ENCODE measurements at places on chromosomes 7 and 10.

GRCh38 chr10:15863733-15864132 is 3.4 kb upstream of the MINDY3 start:
- DNase-seq, result no peak

DNA sequence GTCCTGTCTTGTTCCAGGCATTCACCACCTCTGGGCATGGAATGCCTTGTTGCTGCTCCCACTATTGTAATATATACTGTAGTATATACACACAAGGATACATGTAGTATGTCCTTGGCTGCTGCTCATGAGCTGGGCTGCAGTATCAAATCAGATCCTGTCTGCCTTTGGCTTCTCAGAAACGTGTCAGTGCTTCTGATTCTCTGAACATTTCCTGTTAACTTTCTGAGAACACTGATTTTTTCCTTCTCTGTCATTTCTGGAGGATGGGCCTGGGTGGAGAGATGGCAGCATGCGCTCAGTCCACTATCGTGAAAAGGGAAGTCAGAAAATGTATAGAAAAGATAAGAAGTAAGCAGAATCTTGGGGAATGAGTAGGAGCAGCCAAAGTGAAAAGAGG is 12.2 kb downstream of the SFTPA2 start:
- no peak for DNase-seq

- no peak for DNase-seq
These were observed 128.0 kb downstream of the SEMA3C start for GRCh38 chr7:80790877-80791276.

DNA sequence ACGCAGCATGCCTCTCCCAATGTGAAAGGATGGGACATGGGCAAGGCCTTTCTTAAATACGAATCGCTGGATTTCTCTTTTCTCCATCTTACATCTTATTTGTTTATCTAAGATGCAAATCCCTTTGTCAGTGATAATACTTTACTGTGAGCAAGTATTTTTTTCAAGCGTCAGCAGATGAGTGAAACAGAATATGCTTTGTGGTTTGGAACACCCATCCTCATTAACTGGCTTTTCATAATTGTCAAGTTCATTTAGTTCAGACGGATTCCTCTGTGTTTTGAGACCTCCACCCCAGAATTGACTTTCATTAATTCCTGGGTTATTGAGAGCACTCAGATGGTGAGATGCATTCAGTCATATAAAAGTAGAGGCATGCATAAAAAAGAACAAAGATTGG is 149.8 kb downstream of the NSUN6 start:
- no peak for DNase-seq

DNA sequence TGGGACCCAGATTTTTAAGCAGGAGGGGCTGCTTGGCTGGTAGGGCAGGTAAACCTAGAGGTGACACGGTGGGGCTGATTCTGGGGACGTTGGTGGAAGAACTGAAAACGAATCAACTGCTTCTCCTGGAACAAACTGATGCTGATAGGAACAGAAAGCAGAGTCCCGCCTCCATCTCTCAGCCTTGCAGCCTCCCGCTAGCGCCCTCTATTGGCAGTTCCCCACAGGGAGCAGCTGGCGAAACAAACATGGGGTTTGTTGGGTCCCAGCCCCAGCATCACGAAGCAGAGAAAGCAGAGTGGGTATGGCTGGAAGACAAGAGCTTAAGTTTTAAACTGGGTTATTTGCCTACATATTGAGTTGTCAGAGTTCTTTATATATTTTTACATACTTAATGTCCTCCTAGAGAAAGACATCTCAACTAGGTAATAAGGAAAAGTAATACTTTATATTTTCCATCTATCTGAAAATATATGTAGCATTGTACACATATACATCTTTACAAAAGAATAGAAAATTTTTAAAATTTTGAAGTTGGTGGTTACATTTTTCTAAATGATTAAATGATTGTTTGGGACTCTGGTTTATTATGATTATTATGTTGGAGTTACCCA is 42.3 kb upstream of the FOXI2 start:
- DNase-seq, result peak; percentile 11

DNA sequence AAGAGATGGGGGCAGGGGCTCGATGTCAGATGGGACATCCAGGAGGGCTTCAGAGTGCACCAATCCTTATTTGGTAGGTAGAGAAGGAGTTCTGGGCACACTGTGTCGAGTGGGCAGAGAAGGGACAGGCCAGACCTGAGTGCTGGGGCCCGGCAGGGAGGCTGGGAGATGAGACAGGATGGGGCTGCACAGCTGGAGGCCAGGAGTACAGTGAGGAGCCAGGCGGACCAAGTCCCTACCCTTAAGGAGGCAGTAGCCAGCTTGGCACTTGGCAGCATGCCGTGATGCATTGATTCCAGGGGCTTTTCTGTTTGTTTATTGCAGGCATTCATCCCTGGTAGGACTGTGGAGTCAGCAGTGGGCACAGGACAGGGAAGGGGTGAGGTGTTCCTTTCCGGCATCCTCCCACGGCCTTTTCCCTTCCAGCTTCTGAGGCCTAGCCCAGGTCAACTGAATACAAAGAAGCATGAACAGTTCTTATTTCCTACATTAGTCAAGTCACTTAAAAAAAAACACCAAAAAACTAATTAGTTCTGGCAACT is 168.8 kb upstream of the CDCA7L start:
- DNase-seq, result no peak

DNA sequence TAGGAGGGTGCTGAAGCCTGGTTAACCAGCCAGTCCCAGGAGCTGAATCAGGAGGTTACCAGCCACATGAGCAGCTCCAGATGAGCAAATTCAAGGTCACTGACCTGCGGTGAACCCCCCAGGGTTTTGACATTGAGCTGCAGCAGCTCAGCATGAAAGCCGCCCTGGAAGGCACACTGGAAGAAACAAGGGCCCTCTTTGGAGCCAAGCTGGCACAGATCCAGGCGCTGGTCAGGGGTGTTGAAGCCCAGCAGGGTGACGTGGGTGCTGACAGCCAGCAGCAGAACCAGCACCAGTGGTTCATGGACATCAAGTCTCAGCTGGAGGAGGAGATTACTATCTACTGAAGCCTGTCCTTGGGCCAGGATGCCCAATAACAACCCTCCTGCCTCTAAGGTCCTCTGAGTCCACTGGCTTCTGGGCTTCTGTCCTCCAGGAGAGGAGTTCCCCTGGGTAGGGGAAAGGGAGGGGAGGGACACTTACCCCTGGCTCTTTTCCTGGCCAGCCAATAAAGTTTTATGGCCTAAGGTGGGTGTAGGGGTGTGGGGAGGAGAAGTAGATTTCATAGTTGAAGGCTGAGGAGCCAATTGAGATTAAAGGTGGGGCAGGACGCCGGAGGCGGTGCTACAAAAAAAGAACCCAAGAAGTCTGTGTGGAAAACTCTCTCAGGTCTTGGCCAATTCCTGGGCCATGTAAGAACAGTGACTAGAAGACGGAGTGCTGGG is 29.4 kb upstream of the ATOH7 start:
- no peak for DNase-seq

DNA sequence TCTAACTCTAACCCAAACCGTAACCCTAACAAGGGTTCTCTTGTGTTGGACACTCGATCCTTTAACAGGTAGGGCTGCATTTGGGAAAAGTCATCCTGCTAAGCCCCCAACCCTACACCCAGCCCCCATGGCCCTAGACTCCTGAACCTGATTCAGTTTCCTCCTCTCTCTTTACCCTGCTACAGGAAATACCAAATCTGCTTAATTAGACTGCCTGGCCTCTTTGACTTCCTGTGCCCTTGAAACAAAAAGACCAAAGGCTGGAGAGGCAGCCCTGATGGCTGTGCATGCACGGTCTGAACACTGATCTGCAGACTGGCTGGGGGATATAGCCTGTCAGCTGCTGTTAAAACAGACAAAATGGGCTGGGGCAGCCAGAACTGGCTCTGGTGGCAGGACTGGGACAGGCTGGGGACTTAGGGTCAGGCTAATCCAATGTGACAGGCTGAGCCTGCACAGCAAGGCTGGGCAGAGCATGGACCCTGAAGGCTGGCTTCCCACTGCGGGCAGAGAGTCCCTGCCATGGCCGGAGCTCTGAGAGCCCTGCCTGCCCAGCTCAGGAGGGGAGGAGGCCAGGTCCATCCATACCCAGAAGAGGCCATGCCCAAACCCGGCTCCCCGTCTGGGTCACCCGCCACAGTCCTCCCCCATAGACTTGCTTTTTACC is 51.0 kb upstream of the MSMB start:
- DNase-seq, result no peak

GRCh38 chr10:78288663-78289062 is 255.0 kb downstream of the RPS24 start:
- no peak for DNase-seq

GRCh38 chr7:21948887-21949540 is 3.3 kb upstream of the CDCA7L start:
- DNase-seq, result no peak

- DNase-seq, result no peak
These were observed 262.3 kb downstream of the PTEN start for GRCh38 chr10:88125766-88126165.

DNA sequence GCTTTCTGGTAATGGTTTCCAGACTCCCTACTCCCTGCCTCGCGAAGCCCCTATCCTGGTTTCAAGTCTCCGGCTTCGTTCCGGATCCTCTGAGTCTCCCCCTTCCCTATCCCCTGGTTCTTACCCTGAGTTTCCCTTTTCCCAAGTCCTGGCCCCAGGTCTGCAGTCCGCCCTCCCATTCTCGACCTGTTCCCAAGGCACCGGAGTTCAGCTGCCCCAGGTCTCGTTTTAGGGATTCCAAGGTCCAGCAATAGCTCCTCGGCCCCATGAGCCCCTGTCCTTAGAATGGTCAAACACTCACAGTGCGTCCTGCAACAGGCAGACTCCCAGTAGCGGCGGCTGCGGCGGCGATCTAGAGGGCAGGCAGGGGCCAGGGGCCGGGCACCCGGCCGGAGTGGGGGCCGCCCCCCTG is 274 bp downstream of the PITX3 start:
- DNase-seq, result no peak

DNA sequence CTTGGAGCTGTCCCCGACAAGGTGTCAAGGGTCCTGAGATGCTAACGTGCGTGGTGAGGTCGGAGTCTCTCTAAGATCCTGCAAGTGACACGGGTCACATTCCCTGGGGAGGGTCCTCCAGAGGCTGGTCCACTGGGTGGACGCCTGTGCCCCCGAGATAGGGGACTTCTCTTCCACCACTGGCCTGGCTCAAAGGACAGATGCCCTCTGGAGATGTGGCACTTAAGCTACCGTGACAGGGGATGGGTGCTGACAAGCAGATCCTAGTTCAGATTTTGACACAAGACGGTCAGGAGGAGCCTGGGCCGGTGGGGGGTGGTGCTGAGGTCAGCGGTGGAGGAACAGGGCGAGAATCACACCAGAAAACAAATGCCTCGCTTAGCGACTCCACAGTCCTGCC is 178.0 kb downstream of the ADARB2 start:
- no peak for DNase-seq

- DNase-seq, result peak; percentile 77
These were observed 2.1 kb downstream of the CHST3 start for GRCh38 chr10:71966046-71967004.

- DNase-seq, result no peak
These were observed 6.6 kb upstream of the STX1A start for GRCh38 chr7:73726083-73726466.

- no peak for DNase-seq
These were observed 38.3 kb downstream of the PRTFDC1 start for GRCh38 chr10:24914148-24914547.

- DNase-seq, result no peak
These were observed 45.3 kb downstream of the BZW2 start for GRCh38 chr7:16691241-16691640.
